CD4-positive, alpha-beta T cell treated with Interleukin-2 at 100 ng/mL for 4 hours (primary cell): ENCODE measurements at places on chromosomes 16 and 17.
A peak's percentile ranks its signal among the peaks of the same experiment; 100 is the strongest.

DNA sequence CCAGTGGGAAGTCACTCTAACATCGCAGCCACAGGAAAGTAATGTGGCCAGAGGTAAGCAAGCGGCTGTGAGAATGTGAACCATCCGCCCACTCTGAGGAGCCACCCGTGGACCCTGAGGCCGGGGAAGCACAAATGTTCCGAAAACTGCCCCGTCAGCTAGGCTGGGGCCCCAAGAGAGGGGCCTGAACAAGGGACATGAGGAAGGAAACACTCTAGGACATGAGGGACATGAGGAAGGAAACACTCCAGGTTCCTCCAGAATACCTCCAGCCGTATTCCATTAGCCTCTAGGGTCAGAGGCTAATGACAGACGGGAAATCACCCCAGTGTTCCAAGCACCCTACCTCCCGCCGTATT is 317 bp downstream of the TEFM start:
- no peak for DNase-seq

DNA sequence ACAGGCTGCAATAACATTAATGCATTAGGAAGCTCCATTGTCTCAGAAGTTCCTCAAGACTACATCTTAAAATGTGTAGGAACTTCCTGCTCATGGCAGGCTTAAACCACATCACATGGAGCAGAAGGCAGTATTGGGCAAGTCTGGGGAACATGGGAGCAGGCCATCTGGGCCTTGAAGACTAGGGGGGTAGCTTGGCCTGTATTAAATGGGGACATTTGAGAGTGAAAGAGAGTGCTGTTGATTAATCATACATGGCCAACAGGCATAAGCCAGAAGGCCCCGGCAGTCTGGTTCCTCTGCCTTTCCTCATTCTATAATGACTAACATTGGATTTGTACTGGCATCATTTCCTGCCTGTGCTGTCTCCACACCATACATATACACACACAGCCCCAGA is 25.2 kb upstream of the SLC5A11 start:
- no peak for DNase-seq

DNA sequence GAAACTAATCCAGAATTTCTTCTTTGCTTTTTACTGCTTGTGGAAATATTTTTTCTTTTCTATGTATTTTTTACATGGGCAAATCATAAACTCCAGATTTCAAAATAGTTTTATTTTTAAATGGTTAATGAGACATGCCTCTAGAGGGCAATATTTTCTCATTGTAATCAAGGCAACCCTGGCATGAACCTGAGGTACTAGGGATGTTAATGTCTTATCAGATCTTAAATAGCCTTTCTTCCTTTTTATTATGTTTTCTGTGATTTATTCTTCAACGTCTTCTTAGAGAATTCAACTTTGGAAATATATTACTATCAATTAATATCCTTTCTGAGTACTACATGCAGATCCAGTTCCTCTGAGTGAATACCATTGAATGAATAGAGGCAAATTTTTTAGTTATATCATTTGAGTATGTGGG is 324.7 kb downstream of the BCAS3 start:
- peak; percentile 26 for DNase-seq

- DNase-seq = no peak
These were observed 76.4 kb downstream of the SEC14L1 start for GRCh38 chr17:77217123-77217522.

- no peak for DNase-seq
These were observed 321.0 kb downstream of the CPPED1 start for GRCh38 chr16:12482455-12483220.

GRCh38 chr17:75736173-75736835 is 15.0 kb downstream of the ITGB4 start:
- no peak for DNase-seq

GRCh38 chr16:50386139-50386538 is 17.4 kb upstream of the BRD7 start:
- no peak for DNase-seq

DNA sequence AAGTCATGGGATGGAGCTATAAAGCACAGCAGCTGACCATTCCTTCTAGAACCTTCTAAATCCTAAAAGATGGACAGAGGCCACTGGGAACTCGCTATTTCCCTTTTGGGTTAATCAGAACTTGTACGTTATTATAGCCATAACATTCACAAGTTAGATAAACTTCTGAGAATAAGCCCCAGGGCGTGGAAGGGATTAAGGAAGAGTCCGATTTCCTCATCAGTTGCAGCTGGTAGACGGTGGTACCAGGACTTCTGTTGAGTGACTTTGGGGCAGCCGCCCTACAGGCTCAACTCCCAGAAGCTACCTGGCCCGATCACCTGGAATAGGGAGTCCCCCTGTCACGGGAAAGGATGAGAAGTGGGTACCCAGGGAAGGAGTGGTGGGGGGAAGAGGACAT is 370.1 kb upstream of the ZFHX3 start:
- no peak for DNase-seq

- no peak for DNase-seq
These were observed 3.2 kb downstream of the TMEM114 start for GRCh38 chr16:8587065-8587464.

- no peak for DNase-seq
These were observed 30.7 kb downstream of the SPOP start for GRCh38 chr17:49647256-49647585.

- no peak for DNase-seq
These were observed 2.8 kb upstream of the PPP1R27 start for GRCh38 chr17:81837641-81838040.

DNA sequence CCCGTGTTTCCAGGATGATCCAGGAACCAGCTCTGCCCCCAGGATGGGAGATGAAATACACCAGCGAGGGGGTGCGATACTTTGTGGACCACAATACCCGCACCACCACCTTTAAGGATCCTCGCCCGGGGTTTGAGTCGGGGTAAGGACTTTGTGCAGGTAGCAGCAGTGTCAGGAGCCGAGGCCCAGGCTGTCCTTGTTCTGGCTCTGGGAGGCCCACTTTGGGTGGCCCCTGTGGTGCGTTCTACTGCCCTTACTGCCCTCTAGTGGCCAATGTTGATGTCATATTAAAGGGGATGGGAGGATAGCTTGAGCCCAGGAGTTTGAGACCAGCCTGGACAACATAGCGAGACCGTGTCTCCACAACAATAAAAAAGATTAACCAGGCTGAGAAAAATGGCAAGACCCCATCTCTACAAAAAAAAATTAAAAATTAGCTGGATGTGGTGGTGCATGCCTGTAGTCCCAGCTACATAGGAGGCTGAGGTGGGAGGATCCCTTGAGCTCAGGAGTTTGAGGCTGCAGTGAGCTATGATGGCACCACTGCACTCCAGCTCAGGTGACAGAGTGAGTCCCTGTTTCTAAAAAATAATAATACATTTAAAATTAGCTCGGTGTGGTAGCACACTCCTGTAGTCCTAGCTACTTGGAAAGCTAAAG is 20.9 kb upstream of the CLEC18A start:
- peak; percentile 60 for DNase-seq

- no peak for DNase-seq
These were observed 130.1 kb upstream of the ADAMTS18 start for GRCh38 chr16:77564791-77565390.

- DNase-seq = no peak
These were observed 602.0 kb upstream of the C16orf82 start for GRCh38 chr16:26464576-26465266.

GRCh38 chr16:89561142-89561883 is 831 bp downstream of the RPL13 start:
- no peak for DNase-seq

- DNase-seq = no peak
These were observed 117.0 kb downstream of the AATF start for GRCh38 chr17:37065486-37066321.

DNA sequence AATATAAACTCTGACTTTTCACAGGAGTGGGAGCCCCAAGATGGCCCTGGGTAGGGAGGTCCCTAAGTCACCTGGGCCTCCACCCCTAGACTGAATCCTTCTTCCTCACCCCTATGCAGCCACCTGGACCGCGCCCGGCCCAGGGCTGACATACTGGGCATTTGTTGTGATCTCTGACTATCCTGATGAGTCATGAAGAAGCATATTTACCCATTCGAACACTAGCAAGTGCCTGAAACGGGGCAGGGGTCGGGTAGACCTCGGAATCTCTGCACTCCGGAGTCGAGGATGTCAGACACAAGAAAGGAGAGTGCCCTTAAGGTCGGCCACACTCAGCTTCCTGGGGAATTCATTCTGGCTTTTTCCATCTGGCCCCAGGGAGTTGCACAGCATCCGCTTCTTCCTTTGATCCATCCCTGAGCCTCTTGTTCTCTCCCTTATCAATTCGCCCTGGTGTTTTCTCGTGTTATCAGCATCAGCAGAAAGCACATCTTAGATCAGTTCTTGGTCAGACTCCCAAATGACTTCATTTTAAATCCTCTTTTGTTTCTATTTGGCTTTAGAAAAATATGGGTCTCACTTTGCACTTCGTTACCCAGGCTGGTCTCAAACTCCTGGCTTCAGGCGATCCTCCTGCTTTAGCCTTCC is 10.4 kb downstream of the METTL22 start:
- no peak for DNase-seq

DNA sequence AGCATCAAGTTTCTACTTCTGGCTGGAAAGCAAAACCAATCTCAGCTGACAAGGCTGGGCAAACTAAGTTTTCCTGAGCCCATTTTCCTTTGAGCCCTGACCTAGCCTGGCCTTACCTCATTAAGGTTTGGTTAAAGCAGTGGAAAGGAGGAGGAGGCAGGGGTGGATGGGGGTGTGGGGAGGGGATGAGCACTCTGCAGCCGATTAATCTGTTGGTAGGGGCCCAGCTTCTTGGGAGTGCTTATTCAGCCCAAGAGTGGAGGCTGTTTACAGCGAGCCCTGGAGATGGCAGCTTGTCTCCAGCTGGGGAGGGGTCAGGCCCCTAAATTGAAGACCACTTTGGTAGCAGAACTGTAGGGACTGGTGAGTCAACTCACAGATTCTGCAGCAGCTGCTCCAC is 12.0 kb downstream of the SMCR8 start:
- no peak for DNase-seq

- no peak for DNase-seq
These were observed 20.6 kb upstream of the B4GALNT2 start for GRCh38 chr17:49111934-49112333.

DNA sequence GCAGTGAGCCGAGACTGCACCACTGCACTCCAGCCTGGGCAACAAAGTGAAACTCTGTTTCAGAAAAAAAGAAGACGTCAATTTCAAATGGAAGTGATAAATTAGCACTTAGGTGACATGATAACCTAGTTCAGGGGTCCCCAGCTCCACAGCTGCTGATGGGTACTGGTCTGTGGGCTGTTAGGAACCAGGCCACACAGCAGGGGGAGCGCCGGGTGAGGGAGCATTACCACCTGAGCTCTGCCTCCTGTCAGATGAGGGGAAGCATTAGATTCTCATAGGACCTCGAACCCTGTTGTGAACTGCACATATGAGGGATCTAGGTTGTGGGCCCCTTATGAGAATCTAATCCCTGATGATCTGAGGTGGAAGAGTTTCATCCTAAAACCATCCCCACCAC is 253.0 kb downstream of the FOXL1 start:
- no peak for DNase-seq
